ENCODE measurements at places on chromosomes 6 and 20.

GRCh38 chr6:37878150-37878710 lies 58.7 kb downstream of the ZFAND3 start:
- no peak for DNase-seq

- DNase-seq: no peak
Observed at GRCh38 chr20:6654513-6655252, 112.8 kb upstream of the BMP2 start.

GRCh38 chr6:53524455-53524815 lies 20.5 kb downstream of the GCLC start:
- no peak for DNase-seq

GRCh38 chr20:41380551-41381193 lies 14.1 kb upstream of the EMILIN3 start:
- DNase-seq: no peak

DNA sequence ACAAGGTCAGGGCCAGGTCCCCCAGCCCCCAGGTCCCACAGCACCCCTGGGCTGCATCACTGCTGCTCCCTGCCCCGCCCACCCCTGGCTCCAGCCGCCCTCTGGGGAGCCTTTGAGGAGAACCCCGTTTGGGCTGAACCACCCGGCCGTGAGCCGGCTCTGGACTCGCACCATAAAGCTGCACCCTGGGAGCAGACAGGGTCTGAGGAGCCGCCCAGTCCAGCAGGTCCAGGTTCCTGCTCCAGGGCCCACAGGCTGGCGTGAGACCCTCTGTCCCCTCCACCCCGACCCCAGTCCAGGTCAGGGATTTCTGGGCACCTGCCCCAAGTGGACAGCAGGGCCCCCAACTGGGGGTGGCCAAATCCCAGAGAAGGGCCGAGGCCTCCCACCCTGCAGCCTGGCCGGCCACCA lies 8.3 kb downstream of the CHRNA4 start:
- DNase-seq: no peak

- DNase-seq: no peak
Observed at GRCh38 chr6:74333406-74333805, 637.4 kb downstream of the CD109 start.
